H7 (cell line): ENCODE measurements at places on chromosomes 5 and 9. TPM values are rescaled to one million over a fixed set of nuclear protein-coding genes. Genes with fewer than 3 reads are reported as not detected.

FOXB2 gene
- 0.90 TPM in 1 of 2 replicates, not detected in the other for total RNA-seq

MED10 gene
- 5.7 and 11.6 TPM in 2 replicates for total RNA-seq

CRB2 gene
- total RNA-seq, result 1.6 and 1.7 TPM in 2 replicates

GPR150 gene
- 0.15 TPM in 1 of 2 replicates, not detected in the other for total RNA-seq

PRR16 gene
- total RNA-seq, result 0.67 TPM in 1 of 2 replicates, not detected in the other

LCP2 gene
- total RNA-seq, result 0.21 and 0.63 TPM in 2 replicates

IL9 gene
- total RNA-seq, result not detected in 2 replicates

ZFP2 gene
- 0.28 and 1.3 TPM in 2 replicates for total RNA-seq

MEIKIN gene
- not detected in 2 replicates for total RNA-seq

C1QTNF3 gene
- total RNA-seq, result 0.26 and 0.59 TPM in 2 replicates

DAB2IP gene
- total RNA-seq, result 24.1 and 34.6 TPM in 2 replicates

TICAM2 gene
- total RNA-seq, result not detected in 2 replicates

LHX3 gene
- 0.07 TPM in 1 of 2 replicates, not detected in the other for total RNA-seq

GFPT2 gene
- 91.6 and 125 TPM in 2 replicates for total RNA-seq

PCDHGA12 gene
- 0.10 and 0.44 TPM in 2 replicates for total RNA-seq

HK3 gene
- not detected in 2 replicates for total RNA-seq

PRSS3 gene
- total RNA-seq, result not detected in 2 replicates

SMIM32 gene
- 1.4 TPM in 2 replicates for total RNA-seq

BTNL9 gene
- 0.31 and 1.1 TPM in 2 replicates for total RNA-seq

RAB3C gene
- total RNA-seq, result 6.2 and 11.5 TPM in 2 replicates

OGN gene
- total RNA-seq, result not detected in 2 replicates

PHF2 gene
- 10.3 and 10.6 TPM in 2 replicates for total RNA-seq

SHOC1 gene
- total RNA-seq, result not detected in 2 replicates

NR5A1 gene
- total RNA-seq, result 0.30 and 0.73 TPM in 2 replicates

PMPCA gene
- 95.7 and 100 TPM in 2 replicates for total RNA-seq

WNK2 gene
- 13.3 and 29.5 TPM in 2 replicates for total RNA-seq

PCDHB6 gene
- total RNA-seq, result not detected in 2 replicates

DNM1 gene
- 16.9 and 35.0 TPM in 2 replicates for total RNA-seq

NUTM2F gene
- total RNA-seq, result 0.69 TPM in 1 of 2 replicates, not detected in the other

CDH9 gene
- total RNA-seq, result 0.18 and 0.90 TPM in 2 replicates

RGS14 gene
- total RNA-seq, result 31.0 and 32.4 TPM in 2 replicates
